Foreskin keratinocyte (primary cell): ENCODE measurements at places on chromosomes 7 and 10.

DNA sequence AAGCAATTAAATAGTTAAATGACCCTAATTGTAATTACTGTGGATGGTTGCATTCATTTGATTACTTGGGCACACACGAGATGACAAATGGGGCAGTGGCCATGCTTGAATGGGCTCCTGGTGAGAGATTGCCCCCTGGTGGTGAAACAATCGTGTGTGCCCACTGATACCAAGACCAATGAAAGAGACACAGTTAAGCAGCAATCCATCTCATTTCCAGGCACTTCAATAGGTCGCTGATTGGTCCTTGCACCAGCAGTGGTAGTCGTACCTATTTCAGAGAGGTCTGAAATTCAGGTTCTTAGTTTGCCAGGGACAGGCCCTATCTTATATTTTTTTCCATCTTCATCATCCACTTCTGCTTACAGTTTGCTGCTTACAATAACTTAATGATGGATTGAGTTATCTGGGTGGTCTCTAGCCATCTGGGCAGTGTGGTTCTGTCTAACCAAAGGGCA is 8.3 kb downstream of the PCBD1 start:
- peak; percentile 42 for DNase-seq

- DNase-seq = no peak
These were observed 51.6 kb upstream of the IL6 start for GRCh38 chr7:22675421-22675820.

DNA sequence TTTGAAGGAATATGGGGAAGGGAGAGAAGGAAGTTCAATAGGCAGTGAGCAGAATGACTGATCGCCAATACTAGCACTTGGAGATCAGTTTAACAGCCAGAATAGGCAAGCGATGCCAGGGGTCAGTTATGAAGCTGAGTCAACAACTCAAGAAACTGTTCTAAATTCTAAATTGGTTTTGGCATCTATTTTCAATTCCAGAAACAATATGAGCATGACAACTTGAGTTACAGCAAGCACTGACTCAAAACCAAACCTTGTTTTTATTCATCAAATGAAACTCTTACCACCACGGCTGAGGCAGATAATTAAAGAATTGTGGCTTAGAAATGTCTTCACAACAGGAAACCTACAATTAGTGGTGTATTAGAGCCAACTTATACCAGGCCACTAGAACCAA is 180.5 kb upstream of the ASAH2 start:
- DNase-seq = no peak

DNA sequence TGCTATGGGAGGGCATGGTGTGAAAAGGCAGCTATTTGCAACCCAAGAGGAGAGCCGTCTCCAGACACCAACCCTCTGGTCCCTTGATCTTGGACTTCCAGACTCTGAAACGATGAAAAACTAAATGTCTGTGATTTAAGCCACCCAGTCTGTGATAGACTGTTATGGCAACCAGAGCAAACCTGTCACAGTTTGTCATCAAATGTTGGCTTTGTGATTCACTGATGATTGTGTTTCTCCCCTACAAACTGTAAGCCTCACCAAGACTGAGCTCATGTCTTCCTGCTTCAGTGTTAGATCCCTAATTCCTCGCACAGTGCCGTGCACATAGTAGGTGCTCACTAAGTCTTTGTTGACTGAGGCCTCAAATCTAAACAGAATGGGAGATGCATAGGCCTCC is 224.6 kb upstream of the PITRM1 start:
- DNase-seq = no peak
